ENCODE measurements at places on chromosomes 11 and 22. TPM values are rescaled to one million over a fixed set of nuclear protein-coding genes. Genes with fewer than 3 reads are reported as not detected.

Gene CSF2RB
- total RNA-seq, result 0.98 TPM

Gene SERPING1
- total RNA-seq, result 77.0 TPM

Gene SEPTIN3
- total RNA-seq, result not detected

Gene TSPAN4
- 164 TPM for total RNA-seq

Gene PRRG4
- 0.36 TPM for total RNA-seq

Gene SNX32
- 1.6 TPM for total RNA-seq

Data from fibroblast of the aortic adventitia (primary cell).